ENCODE measurements at places on chromosomes 4 and X.

DNA sequence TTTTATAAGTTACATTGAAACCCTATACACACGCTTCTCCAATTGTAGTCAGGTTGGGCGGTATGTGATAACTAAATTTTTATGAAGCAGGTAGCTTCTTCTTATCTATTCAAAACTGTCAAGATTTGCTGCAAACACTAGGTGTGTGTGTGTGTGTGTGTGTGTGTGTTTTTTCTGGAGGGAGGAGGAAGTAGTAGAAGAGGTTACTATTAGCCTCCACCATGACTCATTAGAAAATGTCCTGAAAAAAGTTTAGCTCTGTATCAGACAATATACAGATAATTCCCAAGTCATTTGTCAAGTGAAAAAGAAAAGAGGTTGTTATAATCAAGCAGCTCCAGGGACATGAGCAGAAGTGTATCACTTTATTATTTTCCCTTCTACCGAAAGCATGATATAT, 33.9 kb downstream of the PCDH7 start:
- no peak for DNase-seq

DNA sequence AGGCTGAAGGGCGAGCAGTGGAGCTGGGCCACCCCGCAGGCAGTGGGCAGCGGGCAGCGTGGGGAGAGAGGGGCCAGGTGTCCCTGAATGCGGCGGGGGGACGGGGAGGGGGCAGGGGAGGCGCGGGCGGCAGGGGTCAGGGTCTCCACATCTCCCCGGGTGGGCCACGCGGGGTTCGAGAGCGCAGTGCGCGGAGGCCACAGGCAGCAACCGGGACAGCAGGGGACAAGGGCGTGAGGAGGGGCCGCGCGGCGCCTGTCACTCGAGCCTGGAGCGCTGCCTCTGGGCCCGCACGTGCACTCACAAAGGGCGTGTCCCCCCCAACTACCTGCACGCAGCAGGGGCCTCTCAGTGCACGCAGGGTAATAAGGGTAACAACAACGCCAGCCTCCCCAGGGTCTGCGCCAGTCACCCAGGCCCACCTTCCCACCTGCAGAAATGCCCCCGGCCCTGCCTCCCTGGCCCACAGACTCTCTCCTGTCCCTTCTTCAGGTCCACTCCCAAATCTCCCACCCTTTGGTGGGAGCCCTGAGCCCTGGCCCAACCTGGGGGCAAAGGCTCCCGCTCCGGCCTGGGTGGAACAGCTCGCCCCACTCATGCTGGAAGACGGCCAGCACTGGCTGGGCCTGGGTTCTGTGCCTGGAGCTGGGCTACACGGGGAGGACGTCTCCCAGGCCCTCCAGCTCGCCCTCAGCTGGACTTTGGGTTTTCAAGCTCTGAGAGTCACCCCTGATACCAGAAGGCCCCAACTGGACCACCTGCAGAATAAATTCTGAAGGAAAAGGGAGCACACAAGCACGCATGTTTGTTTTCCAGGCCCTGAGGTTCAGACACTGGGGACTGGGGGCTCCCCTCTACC, 53.2 kb downstream of the ZFYVE28 start:
- no peak for DNase-seq

- no peak for DNase-seq
Observed at GRCh38 chr4:99879458-99879857, 14.8 kb downstream of the LAMTOR3 start.

GRCh38 chrX:44770121-44770520, 73.7 kb upstream of the DUSP21 start:
- no peak for DNase-seq

- no peak for DNase-seq
Observed at GRCh38 chr4:54433686-54434085, 204.6 kb downstream of the PDGFRA start.

GRCh38 chr4:138003248-138003647, 238.9 kb downstream of the SLC7A11 start:
- no peak for DNase-seq

- no peak for DNase-seq
Observed at GRCh38 chr4:89152972-89153371, 41.6 kb downstream of the TIGD2 start.

DNA sequence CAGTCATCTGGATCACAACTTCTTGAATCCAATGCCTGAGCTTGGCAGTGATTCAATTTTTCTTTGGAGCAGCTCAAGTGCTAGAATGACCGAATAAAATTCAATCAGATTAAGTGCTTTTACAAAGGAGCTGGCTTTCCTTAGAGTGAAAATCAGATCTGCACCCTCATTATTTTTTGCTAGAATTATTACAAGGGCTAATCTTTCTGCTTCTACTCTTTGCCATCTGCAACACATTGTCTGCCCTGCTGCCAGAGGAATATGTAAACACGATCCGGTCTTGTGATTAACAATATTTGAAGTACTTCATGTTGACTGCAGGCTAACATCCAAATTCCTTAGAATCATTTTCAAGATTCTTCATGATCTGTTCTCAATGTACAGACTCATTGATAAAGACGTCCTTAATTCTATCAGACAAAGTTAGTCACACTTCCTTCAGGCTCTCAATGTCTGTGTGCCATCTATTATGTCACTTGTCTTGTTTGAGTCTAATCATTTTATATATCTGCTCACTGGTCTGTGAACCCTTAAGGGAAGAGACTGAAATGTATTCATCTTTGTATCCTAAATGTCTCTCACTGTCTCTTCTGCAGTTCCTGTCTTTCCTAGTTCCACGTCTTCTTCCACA, 531.2 kb downstream of the GALNTL6 start:
- DNase-seq = no peak

Measured in stimulated activated CD4-positive, alpha-beta T cell treated with anti-CD3 and anti-CD28 coated beads, Interleukin-12 subunit alpha, Interleukin-12 subunit beta, amount 100 ng/mL, for 24 hours (primary cell).